Hair follicle dermal papilla cell (primary cell): ENCODE measurements at places on chromosomes 13 and 19. TPM values are rescaled to one million over a fixed set of nuclear protein-coding genes. Genes with fewer than 3 reads are reported as not detected.

Gene FFAR2
- total RNA-seq = not detected in 2 replicates

Gene KLF1
- total RNA-seq = not detected in 2 replicates

Gene CALR
- 2,301 and 2,540 TPM in 2 replicates for total RNA-seq

Gene LILRA1
- not detected in 2 replicates for total RNA-seq

Gene SIGLEC8
- total RNA-seq = not detected in 2 replicates

Gene MAST1
- 0.16 and 0.36 TPM in 2 replicates for total RNA-seq

Gene GPR12
- total RNA-seq = not detected in 2 replicates

Gene C19orf85
- not detected in 2 replicates for total RNA-seq

Gene NALCN
- total RNA-seq = 0.49 and 0.73 TPM in 2 replicates

Gene CCL25
- not detected in 2 replicates for total RNA-seq

Gene LRRC63
- total RNA-seq = under 0.01 TPM in 1 of 2 replicates, not detected in the other

Gene C3
- 0.97 and 3.1 TPM in 2 replicates for total RNA-seq

Gene SYDE1
- 83.4 and 90.7 TPM in 2 replicates for total RNA-seq

Gene SPTBN4
- total RNA-seq = 2.1 and 2.3 TPM in 2 replicates

Gene DLEU7
- not detected in 2 replicates for total RNA-seq

Gene SPRED3
- 1.5 and 2.1 TPM in 2 replicates for total RNA-seq

Gene JUND
- 135 and 138 TPM in 2 replicates for total RNA-seq

Gene GNG7
- 0.36 and 0.65 TPM in 2 replicates for total RNA-seq

Gene PINLYP
- 3.0 and 3.6 TPM in 2 replicates for total RNA-seq

Gene KLK12
- not detected in 2 replicates for total RNA-seq

Gene TTC9B
- not detected in 2 replicates for total RNA-seq

Gene UBE2M
- total RNA-seq = 47.9 and 50.3 TPM in 2 replicates

Gene SHANK1
- total RNA-seq = 10.4 and 14.0 TPM in 2 replicates

Gene IGSF23
- not detected in 2 replicates for total RNA-seq

Gene TMPRSS9
- under 0.01 TPM in 1 of 2 replicates, not detected in the other for total RNA-seq

Gene SCGB2B2
- 0.16 and 0.24 TPM in 2 replicates for total RNA-seq

Gene FBXL3
- total RNA-seq = 81.0 and 97.2 TPM in 2 replicates

Gene FCAR
- not detected in 2 replicates for total RNA-seq

Gene ZNF729
- total RNA-seq = not detected in 2 replicates

Gene ELF1
- 60.4 and 61.8 TPM in 2 replicates for total RNA-seq

Gene SIAH3
- total RNA-seq = not detected in 2 replicates

Gene NLRP11
- total RNA-seq = under 0.01 TPM in 1 of 2 replicates, not detected in the other

Gene CADM4
- 0.12 and 0.65 TPM in 2 replicates for total RNA-seq

Gene PALM3
- 0.32 TPM in 1 of 2 replicates, not detected in the other for total RNA-seq

Gene BCAM
- 1.6 and 3.6 TPM in 2 replicates for total RNA-seq

Gene ZIK1
- 11.5 and 13.8 TPM in 2 replicates for total RNA-seq

Gene APOC4
- total RNA-seq = not detected in 2 replicates

Gene C5AR1
- 0.49 TPM in 1 of 2 replicates, not detected in the other for total RNA-seq

Gene BORA
- 3.6 and 6.0 TPM in 2 replicates for total RNA-seq

Gene NKPD1
- total RNA-seq = not detected in 2 replicates

Gene TSSK6
- 1.3 and 2.2 TPM in 2 replicates for total RNA-seq

Gene ADAMTS10
- 21.5 and 31.0 TPM in 2 replicates for total RNA-seq

Gene FIZ1
- total RNA-seq = 3.9 and 7.3 TPM in 2 replicates

Gene ZNF224
- 32.1 and 38.9 TPM in 2 replicates for total RNA-seq

Gene CLDN10
- not detected in 2 replicates for total RNA-seq

Gene OSCAR
- 0.16 and 0.36 TPM in 2 replicates for total RNA-seq

Gene ATP4B
- total RNA-seq = not detected in 2 replicates

Gene CAPS
- total RNA-seq = 27.9 and 31.5 TPM in 2 replicates

Gene ZNF541
- total RNA-seq = not detected in 2 replicates
